ENCODE measurements at places on chromosomes 2 and 18.

DNA sequence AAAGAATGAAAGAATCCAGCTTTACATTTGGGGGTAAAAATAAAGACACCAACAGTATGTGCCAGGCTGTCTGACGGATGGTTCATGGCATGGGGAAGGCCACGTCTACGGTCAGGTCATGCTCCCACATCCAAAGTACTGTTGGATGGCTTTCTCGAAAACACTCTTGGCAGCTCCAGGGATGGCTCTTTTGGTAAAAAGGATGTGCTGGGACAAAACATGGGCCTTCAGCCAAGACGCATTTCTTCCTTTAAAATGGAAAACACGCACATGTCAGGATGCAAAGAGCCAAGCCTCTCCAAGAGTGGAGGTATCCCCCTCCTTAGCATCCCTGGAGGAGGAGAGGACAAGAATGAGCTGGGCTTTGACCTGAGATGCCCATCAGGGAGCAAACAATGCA lies 376.5 kb upstream of the KLHL29 start:
- DNase-seq: no peak

GRCh38 chr2:46392561-46393346 lies 86.6 kb upstream of the TMEM247 start:
- no peak for DNase-seq

DNA sequence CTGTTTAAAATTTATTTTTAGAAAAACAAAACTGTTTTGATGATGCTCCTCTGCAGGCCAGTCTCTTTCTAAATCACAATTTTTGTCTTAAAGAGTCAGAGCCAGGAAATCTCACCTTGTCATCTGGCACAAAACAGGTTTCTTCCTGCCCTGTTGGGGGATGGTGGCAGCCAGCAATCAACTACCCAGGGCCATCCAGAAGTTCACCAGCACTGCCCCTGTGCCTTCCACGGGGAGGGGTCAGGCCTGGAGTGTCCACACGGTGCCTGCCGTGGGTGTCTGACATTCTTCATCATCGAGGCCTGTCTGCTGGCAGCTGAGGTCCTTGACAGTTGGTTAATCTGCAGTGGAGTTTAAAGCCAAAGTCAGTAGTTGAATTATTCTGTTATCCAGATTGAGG lies 40.0 kb upstream of the BMP10 start:
- DNase-seq: no peak

DNA sequence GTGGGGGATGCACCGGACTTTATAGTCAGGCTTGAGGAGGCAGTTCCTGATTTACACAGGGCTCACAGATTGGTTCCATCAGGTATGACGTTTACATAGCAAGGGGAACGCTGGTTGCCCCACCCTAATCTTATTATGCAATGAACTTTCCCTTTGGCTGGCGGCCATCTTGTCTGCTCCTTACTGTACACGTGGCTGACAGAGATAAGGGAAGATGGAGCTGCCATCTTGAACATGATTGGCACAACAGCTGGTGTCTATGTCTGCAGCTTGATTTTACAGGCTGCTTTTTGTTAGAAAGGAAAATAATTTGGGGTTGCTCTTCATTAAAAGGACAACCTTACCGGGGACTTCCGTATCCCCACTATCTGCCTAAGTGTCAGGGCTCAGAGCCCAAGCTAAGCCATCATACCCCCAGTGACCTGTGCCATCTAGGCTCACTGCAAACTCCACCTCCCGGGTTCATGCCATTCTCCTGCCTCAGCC lies 33.5 kb upstream of the ATG16L1 start:
- DNase-seq: no peak
